AG20443 (cell line): ENCODE measurements at places on chromosomes 2 and 18.

DNA sequence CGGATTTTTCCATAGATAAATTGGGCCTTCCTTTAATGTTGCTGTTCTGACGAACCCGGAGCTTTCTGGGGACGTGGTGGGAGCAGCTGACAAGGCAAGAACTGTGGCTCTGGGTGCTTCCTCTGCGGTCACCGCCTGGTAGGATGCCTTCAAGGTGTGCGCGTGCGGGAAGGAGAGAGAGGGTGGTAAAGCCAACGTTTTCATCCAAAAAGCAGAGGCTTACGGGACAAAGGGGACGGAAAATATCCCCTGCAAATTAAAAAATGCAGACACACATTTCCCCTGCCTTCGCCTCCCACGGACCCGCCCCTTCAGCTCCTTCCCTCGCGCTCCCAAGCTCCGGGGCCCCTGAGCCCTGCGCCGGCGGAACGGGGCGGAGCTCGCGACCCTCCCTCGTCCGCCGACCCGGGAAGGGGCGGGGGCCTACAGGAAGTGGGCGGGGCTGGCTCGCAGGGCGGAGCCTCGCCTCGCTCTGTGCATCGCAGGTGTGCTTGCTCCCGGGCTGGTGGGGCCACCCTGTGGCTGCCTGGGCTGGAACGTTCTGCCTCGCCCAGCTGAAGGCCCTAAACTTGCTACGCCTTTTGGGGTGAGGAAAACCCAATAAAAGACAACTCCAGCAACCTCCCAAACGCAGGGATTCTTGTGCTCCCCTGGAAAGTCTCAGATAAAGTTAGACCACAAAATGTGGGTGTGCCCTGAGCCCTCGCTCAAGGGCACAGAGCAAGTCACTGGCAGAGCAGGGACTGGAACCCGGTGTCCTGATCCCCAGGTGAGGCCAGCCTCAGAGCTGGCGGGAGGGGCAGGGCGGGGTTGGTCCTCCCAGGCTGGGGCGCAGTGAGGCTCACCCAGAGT is 25.4 kb upstream of the SLC66A3 start:
- DNase-seq = peak; percentile 29

DNA sequence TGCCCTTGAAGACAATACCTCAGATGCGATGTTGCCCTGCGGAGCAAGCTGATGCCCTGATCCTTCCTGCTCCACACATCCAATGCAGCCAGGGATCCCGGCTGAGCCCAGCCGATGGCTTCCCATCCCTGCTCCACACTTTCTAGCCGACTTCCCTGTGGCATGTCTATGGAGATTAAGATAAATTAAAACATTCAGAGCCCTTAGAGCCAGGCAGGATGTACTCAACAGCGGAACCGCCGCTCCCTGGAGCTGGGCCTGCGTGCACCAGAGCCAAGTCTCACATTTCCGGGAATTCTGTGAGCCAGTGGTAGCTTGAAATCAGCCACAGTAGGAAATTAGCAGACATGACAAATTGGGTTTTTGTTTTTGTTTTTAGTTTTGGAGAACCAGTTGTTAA is 620.6 kb downstream of the GALR1 start:
- DNase-seq = no peak

- no peak for DNase-seq
Measured at GRCh38 chr18:50663626-50664441, 103.9 kb downstream of the MAPK4 start.

DNA sequence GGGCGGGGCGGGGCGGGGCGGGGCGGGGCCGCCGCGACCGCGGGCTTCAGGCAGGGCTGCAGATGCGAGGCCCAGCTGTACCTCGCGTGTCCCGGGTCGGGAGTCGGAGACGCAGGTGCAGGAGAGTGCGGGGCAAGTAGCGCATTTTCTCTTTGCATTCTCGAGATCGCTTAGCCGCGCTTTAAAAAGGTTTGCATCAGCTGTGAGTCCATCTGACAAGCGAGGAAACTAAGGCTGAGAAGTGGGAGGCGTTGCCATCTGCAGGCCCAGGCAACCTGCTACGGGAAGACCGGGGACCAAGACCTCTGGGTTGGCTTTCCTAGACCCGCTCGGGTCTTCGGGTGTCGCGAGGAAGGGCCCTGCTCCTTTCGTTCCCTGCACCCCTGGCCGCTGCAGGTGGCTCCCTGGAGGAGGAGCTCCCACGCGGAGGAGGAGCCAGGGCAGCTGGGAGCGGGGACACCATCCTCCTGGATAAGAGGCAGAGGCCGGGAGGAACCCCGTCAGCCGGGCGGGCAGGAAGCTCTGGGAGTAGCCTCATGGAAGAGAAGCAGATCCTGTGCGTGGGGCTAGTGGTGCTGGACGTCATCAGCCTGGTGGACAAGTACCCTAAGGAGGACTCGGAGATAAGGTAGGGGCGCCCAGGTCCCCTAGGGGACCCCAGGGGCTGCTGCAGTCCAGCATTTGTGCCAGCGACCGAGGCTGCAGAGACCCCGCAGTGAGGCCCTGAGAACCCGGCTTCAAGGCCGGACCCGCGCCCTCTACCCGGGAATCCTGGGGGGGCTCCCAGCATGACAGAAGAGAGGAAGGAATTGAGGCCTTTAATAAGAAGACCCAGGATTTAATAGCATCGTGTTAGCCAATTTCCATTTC is at the start of gene KHK:
TSS of gene KHK (plus strand) at position 49 of the 870 bp plus-strand sequence. CDS start at position 537, 488 bp downstream.
- DNase-seq = no peak

DNA sequence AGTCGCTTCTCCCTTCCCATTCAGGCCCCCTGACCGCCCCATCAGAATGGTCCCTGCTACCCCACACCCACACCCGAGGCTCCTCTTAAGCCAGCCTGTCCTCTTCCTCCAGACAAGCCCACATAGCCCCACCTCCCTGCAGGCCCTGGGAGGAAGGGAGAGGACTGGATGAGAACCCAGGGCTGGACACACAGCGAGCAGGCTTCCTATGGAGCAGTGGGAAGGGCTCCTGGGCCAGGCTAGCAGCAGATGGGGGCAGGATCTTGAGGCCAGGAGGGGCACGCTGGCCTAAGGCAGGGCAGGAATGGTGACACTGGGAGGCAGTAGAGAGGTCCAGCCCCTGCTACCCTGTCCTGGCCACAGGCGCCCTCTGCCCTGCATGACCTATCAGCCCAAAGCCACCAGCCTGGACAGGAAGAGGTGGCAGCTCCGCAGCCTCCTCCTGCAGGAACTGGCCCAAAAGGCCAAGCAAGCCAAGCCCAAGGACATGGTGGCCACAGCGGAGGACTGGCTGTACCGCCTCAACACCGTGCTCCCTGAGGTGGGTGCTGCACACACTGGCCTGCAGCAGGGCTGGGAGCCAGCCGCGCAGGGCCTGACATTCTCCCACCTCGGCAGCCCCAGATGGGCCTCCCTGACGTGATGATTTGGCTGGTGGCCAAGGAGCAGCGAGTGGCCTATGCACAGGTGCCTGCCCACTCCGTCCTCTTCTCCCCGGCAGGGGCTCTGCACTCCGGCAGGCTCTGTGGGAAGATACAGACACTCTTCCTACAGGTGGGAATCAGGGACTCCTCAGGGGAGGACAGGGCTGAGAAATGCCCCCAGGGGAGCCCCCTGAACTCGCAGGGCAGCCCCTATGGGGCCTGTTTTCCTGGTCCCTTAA is 43.3 kb downstream of the FER1L5 start:
- no peak for DNase-seq

DNA sequence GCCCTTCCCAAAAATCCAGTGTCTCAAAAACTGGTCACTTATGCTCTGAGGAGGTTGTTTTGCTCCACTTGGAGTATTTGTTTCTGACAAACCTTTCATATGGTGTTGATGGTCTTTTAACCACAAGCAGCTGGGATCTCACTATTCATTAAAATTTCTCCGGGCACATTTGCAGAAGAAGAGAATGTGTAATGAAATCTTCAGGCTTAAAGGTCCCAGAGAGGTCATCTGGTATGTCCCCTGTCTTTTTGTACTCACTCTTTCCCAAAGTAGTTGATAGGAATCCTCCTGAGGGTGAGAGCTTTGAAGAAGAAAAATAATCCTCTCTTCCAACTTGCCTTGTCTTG is 430.8 kb downstream of the SETBP1 start:
- DNase-seq = no peak

DNA sequence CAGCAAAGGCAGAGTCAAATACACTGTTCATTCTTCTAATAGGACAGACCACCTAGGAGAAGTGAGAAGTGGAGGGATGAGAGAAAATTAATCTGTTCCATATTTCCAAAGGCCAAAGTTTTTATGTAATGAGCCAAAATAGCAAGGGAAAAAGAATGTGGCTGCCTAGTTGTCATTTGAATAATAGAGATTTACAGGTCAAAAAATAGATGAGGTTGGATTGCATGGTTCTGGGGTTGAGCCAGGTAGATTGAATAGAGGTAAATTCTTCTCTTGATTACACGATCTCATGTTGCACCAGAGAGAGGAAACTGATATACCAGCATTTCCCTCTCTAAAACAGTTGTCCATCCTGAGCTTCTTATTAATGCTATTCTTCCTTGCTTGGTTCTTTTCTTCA is 325.8 kb downstream of the CCDC178 start:
- no peak for DNase-seq

- DNase-seq = no peak
Measured at GRCh38 chr2:59151805-59152204, 910.7 kb upstream of the FANCL start.

- no peak for DNase-seq
Measured at GRCh38 chr2:149606251-149606811, 18.8 kb upstream of the MMADHC start.

DNA sequence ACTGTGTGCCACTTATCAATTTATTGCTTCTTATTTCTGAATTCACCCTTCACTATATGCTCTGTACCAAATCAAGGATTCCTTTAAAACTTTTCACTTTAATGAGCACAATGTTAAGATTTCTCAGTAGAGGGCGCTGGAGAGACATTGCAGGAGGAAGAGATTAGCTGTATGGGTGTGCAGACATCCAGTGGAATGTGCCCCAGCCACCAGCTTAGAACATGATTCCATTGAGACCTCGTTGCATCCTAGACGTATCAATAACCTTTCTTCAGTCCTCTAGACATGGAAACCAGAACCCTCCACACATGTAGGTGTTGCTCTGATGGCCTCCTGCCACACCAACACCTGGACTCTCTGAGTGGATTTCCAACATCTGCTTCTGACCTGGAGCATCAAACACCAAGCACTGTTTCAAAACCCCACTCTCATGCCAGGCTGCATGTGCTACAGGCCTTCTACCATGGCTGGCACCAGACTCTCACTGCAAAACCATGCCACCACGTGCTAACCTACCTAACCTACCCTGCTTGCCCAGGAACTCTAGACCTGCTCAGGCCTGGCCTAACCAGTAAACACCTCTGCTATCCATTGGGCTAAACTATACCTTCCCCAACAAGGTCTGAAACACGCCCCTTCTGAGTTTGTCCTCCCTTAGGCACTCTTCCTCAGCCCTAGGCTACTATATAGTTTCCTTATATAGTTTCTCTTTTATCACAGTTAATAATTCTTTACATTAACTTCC is 633.2 kb upstream of the PKDCC start:
- DNase-seq = peak; percentile 44

GRCh38 chr2:236237468-236238190 is 26.6 kb downstream of the ASB18 start:
- no peak for DNase-seq

GRCh38 chr2:150620855-150621254 is 133.4 kb upstream of the RND3 start:
- no peak for DNase-seq

- no peak for DNase-seq
Measured at GRCh38 chr18:64337673-64338072, 188.8 kb upstream of the LINC00305 start.

- DNase-seq = no peak
Measured at GRCh38 chr2:230541934-230542380, 126.0 kb downstream of the SP100 start.

DNA sequence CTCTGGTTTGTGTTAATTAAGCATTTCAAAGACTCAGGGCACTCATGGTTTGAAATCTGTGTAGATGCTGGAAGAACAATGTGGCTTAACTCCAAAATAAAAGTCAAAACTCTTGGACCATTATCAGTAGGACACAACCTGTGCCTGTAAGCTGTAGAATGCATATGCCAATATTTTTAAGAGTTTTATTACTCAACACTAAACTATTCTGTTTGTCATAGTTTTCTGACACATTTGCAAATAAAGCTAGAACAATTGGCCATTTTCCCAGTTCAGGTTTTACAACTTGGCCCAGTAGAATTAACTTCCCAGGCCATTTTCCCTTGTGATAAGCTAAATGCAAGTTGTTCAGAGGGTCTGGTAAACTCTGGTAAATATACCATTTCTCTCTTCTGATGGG is 713.1 kb downstream of the CBLN2 start:
- DNase-seq = no peak

DNA sequence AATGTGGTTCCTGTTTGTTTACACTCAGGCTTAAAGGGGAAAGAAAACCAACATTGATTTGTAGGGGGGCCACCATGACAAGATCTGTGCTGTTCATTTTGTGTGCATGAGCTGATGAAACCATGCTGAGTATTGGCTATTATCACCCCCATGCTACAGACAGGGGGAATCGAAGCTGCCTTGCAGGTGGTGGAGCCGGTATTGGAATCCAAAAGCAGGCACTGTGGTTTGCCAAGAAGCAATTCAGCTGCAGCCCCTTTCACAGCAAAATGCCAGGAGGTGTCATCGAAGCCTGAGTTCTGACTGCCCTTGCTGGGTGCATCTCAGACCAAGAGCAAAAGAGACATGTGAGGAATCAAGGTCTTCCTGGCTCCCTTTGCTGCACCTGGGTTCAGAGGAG is 221.9 kb downstream of the UXS1 start:
- DNase-seq = no peak

DNA sequence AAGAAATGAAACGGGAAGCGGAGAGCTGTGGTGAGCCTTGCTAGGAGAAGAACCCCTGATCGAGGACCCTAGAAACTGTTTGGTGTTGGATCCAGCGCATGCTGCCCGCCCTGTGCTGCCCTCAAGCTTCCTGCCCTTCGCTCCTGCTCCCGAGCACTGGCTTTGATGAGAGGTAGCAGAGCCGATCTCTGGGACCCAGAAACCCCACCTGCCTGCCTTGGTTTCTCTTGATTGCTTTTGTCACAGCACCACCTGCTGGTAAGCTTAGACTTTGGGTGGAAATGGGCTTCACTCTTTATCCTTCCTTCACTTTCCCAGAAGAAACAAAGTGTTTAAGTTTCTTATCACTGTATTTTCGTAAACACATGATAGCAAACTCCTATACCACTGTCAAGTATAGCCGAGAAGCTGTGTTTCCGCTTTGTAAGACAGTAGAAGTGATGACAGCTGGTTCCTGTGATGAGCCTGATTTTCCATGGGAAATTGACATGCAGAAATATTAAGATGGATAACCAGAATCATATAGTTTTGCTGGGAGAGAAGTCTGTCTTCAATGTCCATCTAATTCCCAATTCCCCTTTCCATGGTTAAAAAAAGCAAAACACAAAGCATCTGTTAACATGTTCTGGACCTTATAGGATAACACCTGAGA is 267.4 kb downstream of the PHLPP1 start:
- DNase-seq = peak; percentile 76

DNA sequence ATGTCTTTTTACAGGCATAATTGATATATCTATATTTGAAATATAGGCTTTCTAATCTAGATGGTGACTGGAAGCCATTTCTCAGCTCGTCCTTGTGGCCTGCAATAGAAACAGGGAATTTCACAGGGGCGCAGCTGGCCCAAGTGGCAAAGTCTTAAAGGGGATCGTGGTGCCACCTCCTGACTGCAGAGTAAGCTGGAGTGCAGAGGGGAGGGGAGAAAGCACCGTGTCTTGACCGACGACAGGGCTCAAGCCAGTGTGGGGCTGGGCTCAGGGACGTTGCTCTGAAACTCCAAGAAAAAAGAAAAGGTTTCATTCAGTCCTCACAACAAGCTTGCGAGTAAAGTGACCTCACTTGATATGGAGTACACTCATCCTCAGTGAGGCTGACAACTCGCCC is 255.1 kb downstream of the DCDC2C start:
- DNase-seq = no peak
